SW 1271 (cell line): ENCODE measurements at places on chromosomes 2 and 18.

GRCh38 chr2:8821276-8822217 is 15.9 kb downstream of the KIDINS220 start:
- no peak for DNase-seq

- no peak for DNase-seq
These were observed 239.1 kb downstream of the ICOS start for GRCh38 chr2:204175552-204176271.

DNA sequence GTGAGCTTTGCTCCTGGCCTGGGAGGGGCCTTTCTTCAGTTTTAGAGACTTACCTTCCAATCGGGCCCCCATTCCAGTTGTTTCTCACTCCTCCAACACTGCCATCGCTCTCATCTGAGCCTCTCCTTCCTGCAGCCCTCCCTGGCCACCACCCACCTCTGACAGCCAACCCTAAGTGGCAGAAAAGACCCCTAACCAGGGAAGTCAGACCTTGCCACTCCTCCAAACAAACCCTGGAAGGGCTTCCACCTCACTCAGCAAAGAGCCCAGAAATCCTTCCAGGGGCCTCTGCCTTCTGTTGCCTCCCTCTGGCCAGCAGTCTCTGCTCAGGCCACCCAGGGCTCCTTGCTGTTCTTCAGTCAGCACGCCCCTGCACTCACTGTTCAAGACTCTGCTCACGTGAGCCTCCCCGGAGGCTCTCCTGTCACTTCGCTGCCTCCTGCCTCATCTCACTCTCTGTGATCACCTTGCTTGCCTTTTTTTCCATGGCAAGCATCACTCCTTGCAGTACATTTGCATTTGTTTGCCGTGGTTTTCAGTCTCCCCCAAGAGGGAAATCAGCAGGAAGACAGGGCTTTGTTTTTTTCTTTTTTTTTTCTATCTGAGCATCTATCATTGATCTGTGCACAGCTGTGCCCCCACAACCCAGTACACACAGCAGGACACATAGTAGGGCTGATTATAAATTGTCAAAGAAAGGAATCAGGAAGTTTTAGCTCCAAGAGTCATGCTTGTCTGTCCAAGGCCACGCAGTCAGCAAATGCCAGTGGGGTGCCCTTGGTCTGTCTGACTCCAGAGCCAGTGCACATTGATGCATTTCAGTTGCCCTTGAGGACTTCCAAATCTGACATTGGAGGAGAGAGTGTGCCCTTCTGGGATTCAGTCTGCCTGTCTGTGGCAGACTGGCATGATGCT is 83.9 kb downstream of the INHBB start:
- no peak for DNase-seq

GRCh38 chr18:79932907-79933306 is 18.5 kb downstream of the SLC66A2 start:
- no peak for DNase-seq

GRCh38 chr2:188878716-188879115 is 95.5 kb upstream of the COL3A1 start:
- no peak for DNase-seq

GRCh38 chr18:49238433-49239042 is 221.9 kb downstream of the DYM start:
- DNase-seq: no peak

- no peak for DNase-seq
These were observed 63.7 kb downstream of the MARCHF4 start for GRCh38 chr2:216308576-216308975.

DNA sequence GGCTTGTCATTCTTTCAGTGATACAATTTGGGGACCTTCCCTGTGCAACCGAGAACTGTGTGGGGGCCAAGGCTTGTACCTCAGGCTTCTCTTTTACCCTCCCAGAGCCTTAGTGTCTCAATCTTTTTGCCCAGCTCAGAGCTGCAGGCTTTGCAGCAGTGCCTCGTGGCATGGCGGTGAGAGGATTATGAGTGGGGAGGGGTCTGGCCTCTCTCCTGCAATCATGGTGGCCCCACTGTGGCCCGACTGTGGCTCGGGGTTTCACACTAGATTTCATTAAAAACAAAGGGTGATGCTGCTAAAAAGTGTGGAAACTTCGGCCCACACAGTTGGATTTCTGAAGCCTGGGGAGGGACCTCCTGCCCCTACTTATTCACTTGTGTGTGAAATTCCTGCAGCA is 75.5 kb downstream of the CAPN13 start:
- no peak for DNase-seq

GRCh38 chr2:188813315-188813714 is 160.9 kb upstream of the COL3A1 start:
- DNase-seq: no peak

GRCh38 chr2:97714084-97714949 is 941 bp downstream of the ZAP70 start:
- no peak for DNase-seq

GRCh38 chr2:190575263-190575662 is 40.7 kb upstream of the NEMP2 start:
- no peak for DNase-seq

- no peak for DNase-seq
These were observed 63.9 kb downstream of the ARHGAP15 start for GRCh38 chr2:143193121-143193520.

DNA sequence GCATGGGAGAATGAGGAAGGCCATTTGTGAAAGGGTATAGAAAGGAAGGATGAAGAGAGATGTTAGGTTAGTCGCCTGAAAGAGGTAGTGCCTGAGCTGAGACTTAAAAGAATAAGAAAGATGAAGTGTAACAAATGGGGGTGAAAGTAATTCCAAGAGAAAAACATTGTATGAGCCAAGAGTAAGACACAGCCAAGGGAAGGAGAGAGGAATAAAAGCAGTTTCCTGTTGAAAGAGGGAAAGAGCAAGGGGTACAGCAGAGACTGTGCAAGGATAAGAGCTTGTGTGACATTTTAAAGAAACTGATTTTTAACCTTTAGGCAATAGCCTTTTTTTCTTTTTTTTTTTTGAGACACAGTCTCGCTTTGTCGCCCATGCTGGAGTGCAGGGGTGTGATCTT is 4.8 kb upstream of the RBBP8 start:
- DNase-seq: no peak

- no peak for DNase-seq
These were observed 676.0 kb downstream of the NRXN1 start for GRCh38 chr2:50355891-50356290.

- DNase-seq: no peak
These were observed 329.1 kb upstream of the PKDCC start for GRCh38 chr2:41718705-41719104.

GRCh38 chr2:1521191-1521877 is 108.1 kb downstream of the TPO start:
- no peak for DNase-seq

GRCh38 chr18:29644276-29644675 is 1398.3 kb downstream of the DSC3 start:
- DNase-seq: peak; percentile 0

DNA sequence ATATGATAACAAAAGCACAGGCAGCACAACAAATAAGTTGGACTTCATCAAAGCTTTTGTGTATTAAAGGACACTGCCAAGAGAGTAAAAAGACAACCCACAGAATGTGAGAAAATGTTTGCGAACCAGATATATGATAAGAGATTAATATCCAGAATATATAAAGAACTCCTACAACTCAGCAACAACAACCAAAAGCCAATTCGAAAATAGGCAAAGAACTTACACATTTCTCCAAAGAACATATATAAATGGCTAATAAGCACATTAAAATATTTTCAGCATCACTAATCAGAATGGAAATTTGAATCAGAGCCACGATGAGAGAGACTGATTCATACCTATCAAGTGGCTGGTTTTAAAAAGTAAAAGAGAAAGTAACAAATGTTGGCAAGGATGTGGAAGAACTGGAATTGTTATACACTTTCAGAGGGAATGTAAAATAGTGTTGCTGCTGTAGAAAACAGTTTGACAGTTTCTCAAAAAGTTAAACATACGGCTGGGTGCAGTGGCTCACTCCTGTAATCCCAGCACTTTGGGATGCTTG is 25.2 kb downstream of the EPB41L5 start:
- no peak for DNase-seq

DNA sequence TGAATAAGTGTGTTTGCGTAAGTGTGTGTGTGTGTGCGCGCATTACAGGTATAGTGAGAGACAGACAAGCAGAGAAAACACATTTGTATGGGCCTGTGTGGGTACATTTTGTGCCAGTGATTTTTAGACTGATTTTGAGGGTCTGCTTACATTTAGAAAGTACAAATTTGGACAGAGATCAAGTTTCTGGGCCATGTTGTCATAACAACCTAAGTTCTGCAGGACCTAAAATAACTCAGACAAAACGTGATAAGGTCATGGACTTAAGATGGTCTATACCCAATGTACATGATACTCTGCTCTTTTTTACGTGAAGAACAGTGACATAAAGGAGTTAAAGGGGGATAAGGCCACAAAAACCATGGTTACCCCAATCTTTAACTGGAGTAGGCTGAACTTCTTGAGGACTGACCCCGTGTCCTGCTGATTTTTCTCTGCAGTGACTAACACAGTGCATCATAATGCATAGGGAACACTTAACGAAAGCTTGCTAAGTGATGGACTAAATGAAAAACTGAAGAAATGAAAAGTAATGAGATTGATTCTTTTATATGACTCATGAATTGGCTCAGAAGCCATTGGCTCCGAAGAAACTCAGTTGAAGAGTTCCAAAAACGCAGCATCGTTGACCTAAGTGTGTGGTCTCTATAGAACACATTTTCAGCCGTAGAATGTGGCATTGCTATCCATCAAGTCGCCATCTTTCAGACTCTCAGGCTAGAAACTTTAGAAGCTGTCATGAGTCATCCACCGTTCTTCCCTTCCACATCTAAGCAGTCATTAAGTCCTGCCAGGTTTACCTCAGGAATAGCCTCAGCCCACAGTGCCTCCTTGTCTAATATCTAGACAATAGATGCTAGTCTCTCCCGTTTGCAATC is 61.6 kb upstream of the NCOA1 start:
- no peak for DNase-seq

- DNase-seq: no peak
These were observed 1.0 kb downstream of the SP5 start for GRCh38 chr2:170715932-170716777.

- DNase-seq: no peak
These were observed 204.6 kb upstream of the KCNH7 start for GRCh38 chr2:163043201-163043600.

GRCh38 chr2:167905668-167906067 is 341.7 kb downstream of the STK39 start:
- DNase-seq: no peak

DNA sequence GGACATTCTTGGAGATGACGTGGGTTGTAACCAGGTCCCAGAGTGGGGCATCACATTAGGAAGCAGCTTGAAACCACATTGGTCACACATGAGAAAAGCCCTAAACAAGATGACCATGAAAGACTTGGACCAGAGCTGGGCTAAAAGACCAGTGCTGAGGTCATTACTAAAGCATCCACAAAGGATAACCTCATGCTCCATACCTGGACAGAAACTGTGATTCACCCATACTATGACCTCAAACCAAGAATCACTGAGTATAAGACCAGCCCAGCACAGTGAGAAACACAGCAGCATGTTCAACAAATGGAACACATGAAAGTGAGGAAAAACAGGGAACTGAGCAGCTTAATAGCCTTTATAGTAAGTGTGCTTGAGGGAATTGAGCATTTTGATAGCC is 635.5 kb upstream of the NETO1 start:
- DNase-seq: no peak

GRCh38 chr2:223050900-223051504 is 988 bp upstream of the KCNE4 start:
- DNase-seq: no peak

DNA sequence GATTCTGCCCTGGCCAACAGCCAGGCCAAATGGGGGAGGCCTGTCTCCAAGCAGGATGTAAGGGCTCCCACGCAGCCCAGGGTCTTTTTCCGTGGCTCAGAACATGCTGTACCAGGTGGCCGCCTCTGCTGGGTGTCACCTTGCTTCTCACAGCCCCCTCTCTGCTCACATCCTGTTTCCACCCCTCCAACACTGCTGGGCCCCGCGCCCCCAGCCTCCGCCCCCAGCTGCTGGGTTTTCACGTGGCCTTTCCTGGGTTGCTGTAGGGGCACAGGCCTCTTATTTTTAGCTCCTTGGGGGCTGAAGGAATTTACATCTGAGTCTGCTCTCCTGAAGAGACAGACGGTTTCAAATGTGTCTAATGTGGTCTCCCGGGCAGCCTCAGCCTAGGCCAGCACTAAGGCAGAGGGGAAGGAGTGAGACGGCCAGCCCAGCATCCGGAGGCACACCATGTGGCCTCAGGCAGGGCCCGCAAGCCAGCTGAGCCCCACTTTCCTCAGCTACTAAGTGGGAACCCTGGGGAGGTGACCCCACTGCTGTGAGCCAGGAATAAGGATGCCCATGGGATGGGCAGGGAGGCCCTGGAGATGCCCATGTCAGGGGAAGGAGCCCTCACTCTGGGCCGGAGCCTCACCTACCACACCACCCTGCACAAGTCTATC is 18.7 kb upstream of the DUSP2 start:
- DNase-seq: no peak

DNA sequence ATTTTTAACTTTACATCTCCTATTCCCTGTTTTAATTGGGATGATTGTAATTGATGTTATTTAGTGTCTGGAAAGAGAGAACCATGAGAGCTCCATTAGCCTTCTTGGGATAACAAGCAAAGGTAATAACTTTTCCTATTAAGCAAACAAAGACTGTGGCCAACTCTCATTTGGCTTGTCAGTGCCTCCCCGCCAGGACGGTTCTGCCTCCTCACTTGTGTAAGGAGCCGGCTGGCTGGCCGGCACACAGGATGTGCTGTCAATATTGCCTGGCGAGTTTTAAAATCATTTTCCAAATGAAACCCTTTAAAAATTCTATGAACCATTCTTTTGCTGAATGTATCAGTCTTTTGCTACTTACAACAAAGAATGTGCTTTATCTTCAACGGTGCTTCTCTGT is 898.3 kb downstream of the CPS1 start:
- no peak for DNase-seq

DNA sequence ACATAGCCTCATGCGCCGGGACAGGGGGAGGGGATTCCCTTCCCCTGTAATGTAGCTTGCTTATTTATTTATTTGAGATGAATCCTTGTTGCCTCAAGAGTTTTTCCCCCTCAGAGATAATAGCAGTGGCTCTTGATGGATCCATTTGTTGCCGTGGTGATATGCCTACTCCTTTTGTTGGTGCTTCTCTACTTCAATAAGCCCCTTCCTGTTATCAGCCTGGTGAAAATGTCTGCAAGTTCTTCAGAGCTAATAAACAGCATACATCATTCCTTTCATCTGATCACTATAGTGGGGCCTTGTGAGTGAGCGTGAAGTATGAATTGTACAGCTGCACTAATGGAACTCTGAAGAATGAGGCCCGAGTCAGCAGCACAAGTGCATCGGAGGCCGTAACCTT is 19.4 kb downstream of the FZD5 start:
- DNase-seq: no peak

DNA sequence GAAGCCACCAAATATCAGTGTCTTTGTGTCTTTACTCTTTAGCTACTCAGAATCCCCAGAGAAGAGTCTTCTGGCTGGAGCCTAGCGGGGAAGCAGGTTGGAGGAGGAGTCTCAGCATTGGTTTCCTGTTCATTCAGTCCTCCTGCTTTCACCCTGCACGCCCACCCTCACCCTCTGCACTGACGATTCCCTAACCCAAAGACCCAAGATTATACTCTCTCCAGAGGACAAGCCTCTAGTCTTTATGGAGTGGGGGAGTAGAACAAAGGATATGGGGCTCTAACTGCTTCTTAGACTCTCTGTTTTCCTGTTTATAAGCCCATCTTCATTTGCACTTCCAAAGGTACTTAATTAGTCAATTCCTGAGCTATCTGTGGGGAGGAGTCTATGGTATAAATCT is 338.8 kb downstream of the AGPS start:
- DNase-seq: no peak

GRCh38 chr2:232365621-232366321 is 12.8 kb upstream of the ALPP start:
- peak; percentile 10 for DNase-seq
